ENCODE measurements at places on chromosomes 5 and 9.

DNA sequence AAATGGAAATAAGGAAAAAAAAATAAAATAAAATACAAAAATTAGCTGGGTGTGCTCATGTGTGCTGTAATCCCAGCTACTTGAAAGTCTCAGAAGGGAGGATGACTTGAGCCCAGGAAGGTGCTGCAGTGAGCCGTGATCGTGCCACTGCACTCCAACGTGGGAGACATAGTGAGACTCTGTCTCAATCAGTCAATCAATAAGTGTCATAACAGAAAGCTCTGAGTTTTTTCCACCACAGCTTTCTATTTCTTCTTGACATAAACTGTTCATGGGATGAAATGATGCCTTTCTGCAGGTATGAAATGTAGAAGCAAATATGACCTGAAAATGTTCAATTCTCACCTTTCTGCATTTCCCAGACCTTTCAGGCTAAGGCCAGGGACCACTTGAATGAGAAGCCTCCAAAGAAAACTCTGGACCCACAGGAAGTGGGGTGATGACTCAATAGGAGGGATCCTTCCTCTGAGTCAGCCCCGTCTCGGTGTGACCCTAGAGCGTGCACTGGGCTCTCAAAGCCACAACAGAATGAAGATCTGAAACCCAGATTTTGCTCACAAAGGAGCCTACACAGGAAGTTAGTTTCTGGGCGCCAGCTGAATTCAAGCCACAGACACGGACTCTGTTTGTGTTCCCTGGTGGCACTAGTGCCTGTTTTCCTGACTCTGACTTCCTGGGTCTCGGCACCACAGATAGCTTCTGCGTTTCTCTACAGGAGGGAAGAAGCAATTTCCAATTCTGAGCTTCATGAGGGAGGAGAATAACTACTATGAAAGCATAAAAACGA is 62.0 kb downstream of the ANKH start:
- peak; percentile 92 for DNase-seq

DNA sequence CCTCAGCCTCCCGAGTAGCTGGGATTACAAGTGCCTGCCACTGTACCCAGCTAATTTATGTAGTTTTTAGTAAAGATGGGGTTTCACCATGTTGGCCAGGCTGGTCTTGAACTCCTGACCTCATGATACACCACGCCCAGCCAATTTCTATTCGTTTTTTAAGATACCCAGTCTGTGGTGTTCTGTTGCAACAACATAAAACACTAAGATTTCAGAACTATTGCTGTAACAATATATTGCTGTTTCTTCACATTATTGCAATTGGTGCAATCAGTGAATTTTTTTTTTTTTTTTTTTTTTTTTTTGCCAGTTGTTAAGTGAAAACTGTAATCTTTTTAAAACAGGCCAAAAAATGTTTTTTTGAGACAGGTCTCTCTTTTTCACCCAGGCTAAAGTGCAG is 9.9 kb downstream of the SRP19 start:
- no peak for DNase-seq

- DNase-seq, result no peak
Measured at GRCh38 chr5:148829248-148829594, 2.8 kb downstream of the ADRB2 start.

DNA sequence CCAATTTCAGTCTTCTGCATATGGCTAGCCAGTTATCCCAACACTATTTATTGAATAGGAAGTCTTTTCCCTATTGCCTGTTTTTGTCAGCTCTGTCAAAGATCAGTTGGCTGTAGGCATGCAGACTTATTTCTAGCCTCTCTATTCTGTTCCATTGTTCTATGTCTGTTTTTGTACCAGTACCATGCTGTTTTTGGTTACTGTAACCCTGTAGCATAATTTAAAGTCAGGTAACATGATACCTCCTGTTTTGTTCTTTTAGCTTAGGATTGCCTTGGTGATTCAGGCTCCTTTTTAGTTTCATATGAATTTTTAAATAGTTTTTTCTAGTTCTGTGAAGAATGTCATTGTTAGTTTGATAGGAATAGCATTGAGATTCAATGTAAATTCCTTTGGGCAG is 104.9 kb upstream of the SLCO6A1 start:
- no peak for DNase-seq

DNA sequence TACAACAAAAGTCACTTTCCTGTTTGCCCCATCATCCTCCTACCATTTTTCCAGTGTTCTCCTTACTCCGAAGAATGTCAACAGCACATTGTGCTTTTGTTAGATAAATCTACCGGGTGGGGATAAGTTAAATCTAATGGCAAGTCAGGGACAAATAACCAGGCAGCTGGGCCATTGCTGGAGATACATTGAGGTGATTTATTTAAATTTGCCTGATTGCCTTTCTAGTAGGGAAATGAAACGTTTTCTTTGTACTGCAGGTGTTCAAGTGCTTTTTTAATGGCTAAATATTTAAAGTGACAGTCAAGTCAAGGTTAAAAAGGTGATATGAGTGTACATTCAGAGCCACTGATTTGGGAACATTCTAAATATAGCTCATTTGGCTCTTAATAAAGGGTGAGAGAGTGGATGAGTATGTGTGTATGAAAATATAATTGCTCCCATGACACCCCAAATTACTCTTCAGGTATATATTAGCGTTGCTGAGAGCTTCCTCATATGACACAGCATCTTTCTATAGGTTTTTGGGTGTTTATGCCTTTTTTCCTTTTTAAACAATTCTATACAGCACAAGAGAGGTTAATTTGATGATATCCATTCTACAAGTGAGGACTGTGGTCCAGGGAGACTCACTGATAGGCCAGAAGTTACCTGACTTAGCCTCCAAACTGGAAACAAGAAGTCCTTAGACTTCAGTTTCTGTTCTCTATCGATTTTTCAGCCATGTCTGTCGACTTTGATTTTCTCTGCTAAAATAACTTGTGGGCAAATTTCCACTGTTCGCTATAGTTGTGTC is 51.9 kb downstream of the DMRT2 start:
- no peak for DNase-seq

- no peak for DNase-seq
Measured at GRCh38 chr5:8749556-8749955, 796.3 kb downstream of the SEMA5A start.

DNA sequence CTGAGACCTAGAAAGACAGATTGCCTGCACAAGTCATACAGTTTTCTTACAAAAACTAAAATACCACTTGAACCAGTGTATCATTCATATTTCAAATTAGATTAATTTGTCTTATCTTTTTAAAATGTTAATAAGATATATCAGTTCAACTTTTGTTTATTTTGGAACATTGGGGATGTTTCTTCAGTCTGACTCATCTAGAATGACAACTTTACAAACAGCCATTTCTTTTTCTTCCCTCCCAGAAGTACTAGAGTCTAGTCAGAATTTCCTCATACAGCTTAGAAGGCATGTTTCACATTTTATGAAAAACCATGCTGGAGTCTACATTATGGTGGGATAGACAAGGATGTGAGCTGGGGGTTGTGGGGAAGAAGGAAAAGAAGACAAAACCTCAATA is 262.5 kb downstream of the NFIB start:
- DNase-seq, result no peak

GRCh38 chr9:115657695-115658094 is 495.9 kb upstream of the PAPPA start:
- no peak for DNase-seq

GRCh38 chr9:72494051-72494450 is 27.4 kb upstream of the TMC1 start:
- no peak for DNase-seq

All from HFFc6 (cell line).